Stimulated activated CD8-positive, alpha-beta memory T cell treated with anti-CD3 and anti-CD28 coated beads, Interleukin-4, amount 100 ng/mL, for 4 hours (primary cell): ENCODE measurements at places on chromosomes 5 and 9.

- no peak for DNase-seq
These were observed 39.0 kb upstream of the SAP30L start for GRCh38 chr5:154406826-154407225.

GRCh38 chr5:81402192-81402930 lies 8.4 kb upstream of the ACOT12 start:
- no peak for DNase-seq

DNA sequence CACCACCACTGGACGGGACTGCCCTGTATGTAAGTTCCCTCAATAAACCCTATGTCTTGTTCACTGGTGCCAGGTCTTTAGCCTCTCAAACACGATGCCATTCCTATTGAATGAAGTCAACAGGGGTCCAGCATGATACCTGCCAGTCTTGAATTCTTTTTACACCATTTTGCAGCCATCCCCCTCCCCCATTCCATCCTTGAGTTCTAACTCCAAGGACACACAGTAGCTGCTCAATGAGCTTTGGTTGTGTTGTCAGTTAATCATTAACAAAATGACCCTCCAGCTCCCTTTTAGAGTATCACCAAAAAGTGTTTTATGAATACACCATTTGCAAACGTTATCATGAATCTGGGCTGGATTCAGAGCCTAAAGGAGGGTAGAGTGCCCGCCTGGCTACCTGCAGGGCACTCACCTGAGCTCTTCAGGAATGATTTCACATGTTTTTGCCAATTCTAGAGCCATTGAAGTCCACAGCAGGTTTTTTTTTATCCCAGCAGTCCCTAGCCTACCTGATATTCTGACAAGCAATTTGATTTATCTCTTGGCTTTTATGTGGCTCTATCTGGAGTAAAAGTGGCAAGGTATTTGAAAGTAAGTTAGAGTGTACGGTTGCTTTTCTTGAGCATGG lies 271.8 kb downstream of the SMARCA2 start:
- no peak for DNase-seq

- DNase-seq, result no peak
These were observed 200.3 kb downstream of the C9orf152 start for GRCh38 chr9:110007477-110008270.

DNA sequence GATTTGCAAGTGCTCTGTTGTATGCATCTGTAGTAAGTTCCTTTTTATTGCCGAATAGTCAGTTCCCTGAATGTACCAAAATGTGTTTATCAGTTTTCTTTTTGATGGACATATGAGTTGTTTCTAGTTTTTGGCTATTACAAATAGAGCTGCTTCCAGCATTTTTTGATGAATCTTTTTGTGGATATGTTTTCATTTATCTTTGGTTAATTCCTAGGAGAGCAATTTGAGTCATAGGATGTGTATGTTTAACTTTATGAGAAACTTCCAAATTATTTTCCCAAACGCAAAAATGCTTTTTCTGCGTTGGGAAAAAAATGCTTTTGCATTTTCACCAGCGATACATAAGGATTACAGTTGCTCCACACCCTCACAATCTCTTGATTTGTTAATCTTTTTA lies 287.7 kb downstream of the FER start:
- no peak for DNase-seq

DNA sequence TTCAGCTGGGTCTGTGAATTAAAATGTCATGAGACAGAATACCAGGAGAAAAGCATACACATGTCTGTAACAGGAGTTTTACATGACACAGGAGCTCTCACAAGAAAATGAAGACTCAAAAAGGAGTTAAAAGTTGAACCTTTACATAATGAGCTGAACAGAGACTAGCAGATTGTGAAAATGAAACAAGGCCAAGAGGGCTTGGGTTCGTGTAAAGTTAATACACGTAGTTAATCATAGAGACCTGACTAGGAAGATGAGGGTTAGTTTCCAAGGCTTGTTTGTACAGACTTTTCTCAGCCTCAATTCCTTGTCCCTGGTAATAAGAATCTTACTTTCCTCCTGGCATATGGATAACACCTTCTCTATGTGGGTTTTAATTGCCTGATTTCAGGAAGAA lies 1294.0 kb downstream of the MAT2B start:
- DNase-seq, result no peak

DNA sequence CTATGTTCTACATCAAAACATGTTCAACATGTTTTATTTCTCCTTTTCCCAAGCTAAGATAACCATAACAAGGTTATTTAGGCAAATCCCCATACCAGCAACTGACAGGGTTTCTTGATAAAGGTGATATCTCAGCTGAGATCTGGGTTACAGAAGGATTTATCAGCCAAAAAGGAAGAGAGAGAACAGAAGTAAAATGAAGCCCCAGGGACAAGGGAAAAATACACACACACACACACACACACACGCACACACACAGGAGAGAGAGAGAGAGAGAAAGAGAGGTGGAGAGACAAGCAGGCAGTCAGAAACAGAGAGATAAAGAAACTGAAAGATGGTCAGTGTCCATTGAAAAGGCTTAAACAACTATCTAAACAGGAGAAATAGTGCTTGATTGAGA lies 19.7 kb upstream of the MLLT3 start:
- DNase-seq, result no peak

DNA sequence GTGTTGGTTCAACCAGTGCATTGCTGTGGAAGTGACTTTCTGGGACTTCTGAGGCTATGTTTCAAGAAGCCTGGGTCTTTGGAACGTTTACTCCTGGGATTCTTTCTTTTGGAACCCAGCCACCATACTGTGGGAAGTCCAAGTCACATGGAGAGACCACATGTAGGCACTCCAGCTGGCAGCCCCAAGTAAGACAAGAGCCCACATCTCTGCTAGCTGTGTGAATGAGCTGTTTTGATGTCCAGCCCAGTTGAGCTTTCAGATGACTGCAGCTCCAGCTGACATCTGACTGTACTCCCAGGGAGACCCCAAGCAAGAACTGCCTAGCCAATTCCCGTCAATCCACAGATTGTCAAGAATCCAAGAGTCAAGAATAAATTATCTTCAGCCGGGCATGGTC lies 60.1 kb upstream of the SPATA31D4 start:
- no peak for DNase-seq

- no peak for DNase-seq
These were observed 58.8 kb upstream of the DHFR start for GRCh38 chr5:80713631-80714030.

DNA sequence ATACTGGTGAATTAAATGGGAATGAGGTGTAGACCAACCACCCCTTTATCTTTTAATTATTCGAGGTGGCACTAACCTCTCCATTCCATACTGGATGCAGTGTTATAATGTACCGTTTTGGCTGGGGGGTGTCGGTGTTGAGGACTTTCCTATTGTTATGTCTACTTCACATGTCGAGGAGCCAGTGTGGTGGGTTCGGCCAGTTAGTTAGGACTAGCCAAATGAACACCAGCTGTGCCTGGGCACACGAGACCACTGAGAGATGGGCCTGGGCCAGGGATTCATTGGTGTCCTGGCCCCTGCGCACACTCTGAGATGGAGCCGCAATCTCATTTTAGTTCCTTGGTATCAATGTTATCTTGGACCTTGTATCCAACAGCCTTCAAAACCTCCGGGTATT lies 186.2 kb downstream of the CACNA1B start:
- no peak for DNase-seq

- no peak for DNase-seq
These were observed 107.3 kb upstream of the SARDH start for GRCh38 chr9:133845440-133845839.

DNA sequence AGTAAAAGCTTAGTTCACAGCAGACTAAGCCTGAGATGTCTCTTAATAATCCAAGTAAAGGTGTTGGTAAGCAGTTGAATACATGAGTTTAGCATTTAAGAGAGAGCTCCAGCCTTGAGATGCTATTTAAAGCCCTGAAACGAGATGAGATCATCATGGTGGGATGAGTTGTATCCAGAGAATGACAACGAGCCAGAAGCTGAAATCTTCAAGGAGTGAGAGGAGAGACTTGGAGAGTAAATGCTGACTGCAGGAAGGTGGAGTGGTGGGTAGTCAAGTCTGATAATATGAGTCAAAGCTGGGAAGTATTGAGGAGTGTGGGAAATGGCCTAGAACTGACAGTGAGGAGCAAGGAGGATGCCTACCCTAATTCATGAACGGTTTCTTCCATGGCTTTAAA lies 53.7 kb downstream of the PLAC8L1 start:
- DNase-seq, result no peak

- DNase-seq, result no peak
These were observed 3.3 kb downstream of the PSAT1 start for GRCh38 chr9:78300209-78300608.

- DNase-seq, result no peak
These were observed 349.9 kb downstream of the EFNA5 start for GRCh38 chr5:107320846-107321245.

GRCh38 chr9:96519787-96520186 lies 69.8 kb downstream of the HABP4 start:
- DNase-seq, result no peak

DNA sequence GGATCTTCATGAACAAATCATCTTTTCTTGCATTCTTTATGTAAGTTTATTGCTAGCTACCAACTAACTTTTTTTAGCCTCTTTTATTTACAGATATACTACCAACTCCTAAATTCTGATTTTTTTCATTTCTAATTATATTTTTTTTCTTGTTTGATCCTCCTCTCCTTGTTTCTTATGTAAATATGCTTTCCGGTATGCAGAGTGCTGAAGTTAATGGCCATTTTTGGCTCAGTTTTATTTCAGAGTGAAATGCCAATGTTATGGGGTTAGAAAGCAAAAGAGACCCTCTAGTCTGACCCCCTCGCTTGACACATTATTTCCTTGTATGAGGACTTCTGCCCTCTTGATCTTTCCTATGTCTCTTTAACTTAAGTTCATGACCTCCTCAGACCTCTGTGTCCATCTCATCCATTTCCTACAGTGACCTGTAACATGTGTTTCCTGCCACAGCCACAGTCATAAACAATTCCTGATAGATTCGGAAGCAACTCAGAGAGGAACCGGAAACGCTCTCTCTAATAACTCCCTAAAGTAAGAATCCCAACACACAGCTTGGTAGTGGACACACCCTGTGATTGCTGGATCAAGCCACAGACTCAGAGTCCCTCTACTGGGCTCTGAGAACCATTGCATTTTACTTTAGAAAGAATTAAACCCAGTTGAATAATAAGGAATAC lies 42.9 kb upstream of the AFAP1L1 start:
- DNase-seq, result no peak

- peak; percentile 14 for DNase-seq
These were observed 413 bp downstream of the JADE2 start for GRCh38 chr5:134525683-134526482.

DNA sequence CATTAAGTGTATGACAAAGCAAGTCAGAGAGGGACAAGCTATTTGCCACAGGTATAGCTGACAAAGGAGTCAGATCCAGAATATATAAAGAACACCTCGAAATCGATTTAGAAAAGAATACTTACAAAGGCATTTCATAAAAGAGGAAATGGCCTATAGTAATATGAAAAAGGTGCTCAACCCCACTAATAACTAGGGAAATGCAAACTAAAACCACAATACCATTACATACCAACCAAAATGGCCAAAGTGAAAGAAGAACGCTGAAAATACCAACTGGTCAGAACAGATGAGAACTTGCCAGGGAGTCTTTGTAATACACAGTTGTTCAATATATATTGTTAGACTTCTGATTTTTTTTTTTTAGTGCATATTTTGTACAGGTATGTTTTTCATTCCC lies 152.9 kb downstream of the CDC42SE2 start:
- DNase-seq, result no peak

DNA sequence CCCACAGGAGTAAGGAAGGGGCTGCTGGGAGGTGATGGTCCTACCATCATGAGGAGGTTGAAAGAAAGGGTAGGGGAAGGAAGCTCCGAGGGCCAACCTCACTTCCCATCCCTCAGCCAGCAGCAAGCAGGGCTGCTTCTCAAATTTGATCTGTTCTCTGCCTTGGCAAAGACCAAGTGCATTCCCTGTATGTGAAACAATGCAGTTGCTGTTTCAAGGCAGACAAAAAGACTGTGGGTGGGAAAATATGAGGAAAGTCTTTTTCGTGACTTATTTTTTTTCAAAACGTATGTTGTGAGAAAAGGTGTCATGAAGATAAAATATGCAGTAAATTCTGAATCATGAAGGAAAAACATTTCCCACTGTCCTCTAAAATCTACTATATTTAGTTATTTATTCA lies 165.9 kb downstream of the ARSB start:
- DNase-seq, result no peak

- DNase-seq, result no peak
These were observed 397.2 kb upstream of the DAB2 start for GRCh38 chr5:39822020-39822419.

DNA sequence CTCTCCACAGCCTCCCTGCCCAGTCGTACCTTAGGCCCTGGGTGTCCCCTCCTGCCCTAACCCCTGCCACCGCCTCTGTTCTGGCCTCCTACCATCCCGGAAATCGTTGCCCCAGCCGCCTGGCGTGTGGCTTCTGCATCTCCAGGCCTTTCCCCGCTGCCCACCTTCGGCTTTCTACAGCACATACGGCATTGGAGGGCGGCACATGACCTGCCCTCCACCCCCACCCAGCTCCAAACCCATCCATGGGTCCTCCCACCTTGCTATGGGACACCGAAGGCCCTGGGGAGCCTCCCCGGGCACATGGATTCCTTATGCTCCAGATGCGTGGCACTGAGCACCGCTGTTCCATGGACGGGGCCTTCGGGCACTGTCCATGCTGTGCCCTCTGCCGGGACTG lies 32.0 kb downstream of the FGF18 start:
- DNase-seq, result no peak
